ENCODE measurements at places on chromosomes 16 and 17.

- peak; percentile 90 for DNase-seq
Observed at GRCh38 chr17:511001-511698, 158.5 kb upstream of the RPH3AL start.

- DNase-seq, result no peak
Observed at GRCh38 chr17:915538-916201, 63.9 kb downstream of the NXN start.

DNA sequence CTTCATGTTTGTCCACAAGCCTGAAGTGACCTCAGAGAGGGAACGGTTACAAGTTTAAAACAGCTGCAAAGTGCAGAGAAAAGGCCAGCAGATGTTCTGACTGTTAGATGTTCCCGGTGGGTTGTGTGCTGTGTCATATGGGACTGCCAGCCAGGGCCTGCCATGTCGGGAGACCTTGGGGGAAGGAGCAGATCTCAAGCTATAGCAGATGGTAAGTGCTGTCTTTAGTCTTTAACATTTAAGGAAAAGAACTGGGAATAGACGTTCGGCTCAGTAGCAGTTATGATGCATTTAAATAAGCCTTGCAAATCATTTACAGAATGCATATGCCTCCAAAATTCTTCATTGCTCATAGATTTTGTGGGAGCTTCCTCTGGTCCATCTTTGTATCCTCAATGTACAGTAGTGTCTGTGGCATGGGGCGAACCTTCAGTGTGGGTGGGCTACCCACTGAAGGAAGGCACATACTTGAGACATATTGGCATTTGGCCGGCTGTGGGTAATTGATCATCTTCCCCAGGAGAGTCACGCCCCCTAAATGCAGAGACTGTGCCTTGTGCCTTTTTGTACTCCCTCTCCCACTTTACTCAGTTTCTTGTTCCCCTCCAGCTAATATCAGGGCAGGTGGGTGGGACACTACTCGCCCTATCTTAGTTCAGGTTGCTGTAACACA is 131.9 kb downstream of the NPIPB5 start:
- no peak for DNase-seq

- DNase-seq, result no peak
Observed at GRCh38 chr17:27290916-27291598, 2.9 kb upstream of the WSB1 start.

DNA sequence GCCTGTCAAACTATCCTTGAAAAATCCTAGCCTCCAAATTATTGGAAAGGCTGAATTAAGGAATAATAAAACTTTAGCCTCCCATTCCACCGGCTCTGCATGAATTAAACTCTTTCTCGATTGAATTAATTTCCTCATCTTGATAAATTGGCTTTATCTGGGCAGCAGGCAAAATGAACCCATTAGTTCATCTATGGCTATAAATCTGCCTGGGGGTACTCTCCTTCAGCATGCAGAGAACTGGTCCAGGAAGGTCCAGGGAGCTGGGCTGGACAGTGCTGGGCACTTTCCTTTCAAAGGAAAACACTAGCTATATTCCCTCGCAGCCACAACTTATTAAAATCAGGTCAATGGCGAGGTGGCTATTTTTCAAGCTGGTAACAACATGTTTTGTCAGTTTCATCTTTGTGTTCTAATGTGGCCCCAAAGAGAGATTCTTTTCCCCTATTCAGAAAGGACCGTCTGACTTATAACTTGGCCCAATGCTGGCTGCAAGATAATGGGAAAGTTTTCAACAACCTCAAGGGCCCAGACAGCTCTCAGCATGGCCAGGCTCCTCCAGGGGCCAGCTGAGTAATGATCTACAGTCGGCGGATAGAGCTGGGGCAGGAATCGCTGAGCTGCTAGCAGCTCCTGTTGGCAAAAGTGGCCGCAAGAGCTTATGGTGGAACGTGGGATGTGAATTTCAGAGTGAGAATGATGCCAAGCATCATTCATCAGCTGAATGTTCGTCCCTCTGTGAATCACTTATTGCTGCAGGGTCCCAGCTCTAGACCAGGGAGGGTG is 326.9 kb downstream of the SLC39A11 start:
- no peak for DNase-seq

GRCh38 chr16:46793841-46794240 is 37.1 kb downstream of the C16orf87 start:
- no peak for DNase-seq

DNA sequence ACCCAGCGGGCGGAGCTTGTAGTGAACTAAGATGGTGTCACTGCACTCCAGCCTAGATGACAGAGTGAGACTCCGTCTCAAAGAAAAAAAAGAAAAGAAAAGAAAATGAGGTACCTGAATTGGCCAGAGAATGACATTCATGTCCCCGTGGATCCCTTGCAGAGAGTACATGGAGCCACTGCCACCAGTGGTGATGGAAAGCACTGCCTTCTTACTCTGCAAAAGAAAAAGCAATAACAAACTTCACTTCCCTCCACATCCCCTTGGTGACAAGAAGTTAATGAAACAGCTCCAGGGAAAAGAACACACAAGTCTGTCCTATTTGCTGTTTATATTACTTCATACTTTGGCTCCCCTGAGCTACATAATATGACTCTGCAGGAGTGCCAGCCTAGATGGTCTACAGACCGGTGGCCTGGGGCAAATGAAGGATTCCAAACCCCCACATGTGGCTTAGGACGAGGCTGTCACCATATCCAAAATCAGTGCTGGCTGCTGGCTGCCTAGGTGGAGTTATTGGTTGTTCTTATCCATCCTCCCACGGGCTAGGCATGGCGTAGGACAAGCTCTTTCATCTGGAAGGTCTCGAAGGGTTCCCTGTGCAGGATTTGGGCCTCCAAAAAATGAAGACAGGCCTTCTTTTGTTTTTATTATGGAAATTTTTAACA is 13.3 kb downstream of the NQO1 start:
- DNase-seq, result no peak

DNA sequence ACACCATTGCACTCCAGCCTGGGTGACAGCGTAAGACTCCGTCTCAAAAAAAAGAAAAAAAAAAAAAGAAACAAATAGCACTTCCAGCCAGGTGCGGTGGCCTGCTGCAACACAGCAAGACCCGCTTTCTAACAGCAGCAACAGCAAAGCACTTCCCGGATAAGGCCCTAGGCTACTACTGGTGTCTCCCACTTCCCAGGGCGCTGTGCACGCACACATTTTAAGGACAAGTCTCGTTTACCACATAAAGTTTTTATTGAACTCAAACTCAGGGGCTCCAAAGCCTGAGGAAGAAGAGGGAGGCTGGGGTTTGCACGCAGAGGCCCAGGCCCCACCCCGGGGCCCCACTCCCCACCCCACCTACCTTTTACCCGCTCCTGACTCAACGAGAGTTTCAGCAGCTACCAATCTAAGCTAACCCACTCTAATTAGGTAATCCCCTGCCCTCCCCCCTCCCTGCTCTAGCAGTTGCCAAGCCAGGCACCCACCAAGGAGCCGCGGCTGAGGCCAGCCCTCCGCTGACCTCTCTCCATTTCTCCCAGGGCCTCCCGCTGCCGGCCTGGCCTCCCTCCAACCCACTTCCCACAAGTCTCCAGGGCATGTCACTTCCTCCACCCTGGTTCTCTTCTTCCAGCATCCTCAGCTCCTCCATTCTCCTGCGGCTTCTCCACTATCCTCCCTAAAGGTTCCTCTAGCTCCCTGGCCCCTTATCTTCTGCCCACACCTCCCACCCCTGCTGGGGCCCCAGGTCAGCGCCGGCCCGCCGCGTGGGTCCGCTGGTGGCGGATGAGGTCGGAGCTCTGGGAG is 2.4 kb downstream of the ZNF768 start:
- no peak for DNase-seq

DNA sequence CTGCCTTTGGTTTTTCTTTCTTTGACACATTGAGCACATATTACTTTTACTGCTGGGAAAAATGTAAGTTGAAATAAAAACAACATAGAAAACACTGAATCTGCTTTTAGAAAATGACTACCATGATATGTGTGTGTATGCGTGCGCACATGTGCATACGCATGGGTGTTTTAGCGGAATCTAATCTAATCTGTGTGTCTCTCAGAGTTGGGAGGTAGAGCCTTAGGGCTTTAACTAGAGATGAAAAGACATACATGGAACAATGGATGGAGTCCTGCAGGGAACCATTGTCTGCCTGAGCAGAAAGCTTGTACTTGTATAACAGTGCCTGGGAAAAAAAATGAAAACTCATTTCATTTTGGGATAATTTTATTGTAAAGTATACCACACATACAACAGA is 12.4 kb downstream of the SLFN5 start:
- DNase-seq, result no peak

- DNase-seq, result no peak
Observed at GRCh38 chr16:53911513-53911912, 207.6 kb downstream of the FTO start.

GRCh38 chr16:69118468-69118867 is 13.0 kb downstream of the HAS3 start:
- no peak for DNase-seq

DNA sequence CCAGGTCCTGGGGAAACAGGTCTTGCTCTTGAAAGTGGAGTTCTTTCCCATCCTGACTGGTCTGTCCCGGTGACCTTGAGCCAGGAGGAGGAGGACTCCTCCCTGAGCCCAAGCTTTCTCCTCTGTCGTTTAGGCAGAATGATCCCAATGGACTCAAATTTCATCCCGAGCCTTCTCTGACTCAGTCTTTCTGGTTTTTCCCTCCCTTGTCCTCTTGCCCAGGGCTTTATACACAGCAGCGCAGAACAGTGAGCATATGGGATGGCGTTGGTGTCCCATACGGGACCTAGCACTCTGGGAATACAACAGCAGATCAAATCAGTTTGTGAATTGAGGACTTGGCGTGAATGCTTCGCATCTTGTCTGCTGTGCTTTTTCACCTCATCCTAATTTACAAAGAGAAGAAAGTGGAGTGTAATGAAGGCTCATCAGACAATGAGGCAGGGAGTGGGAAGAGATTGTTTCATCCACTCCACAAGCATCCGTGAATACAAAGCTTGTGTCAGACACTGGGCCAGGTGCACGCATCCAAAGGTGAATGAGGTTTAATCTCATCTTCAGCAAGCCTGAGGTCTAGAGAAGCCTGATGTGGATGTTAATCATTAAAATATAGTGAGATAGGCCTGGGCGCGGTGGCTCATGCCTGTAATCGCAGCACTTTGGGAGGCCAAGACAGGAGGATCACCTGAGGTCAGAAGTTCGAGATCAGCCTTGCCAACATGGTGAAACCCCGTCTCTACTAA is 1.1 kb upstream of the XYLT1 start:
- peak; percentile 62 for DNase-seq

DNA sequence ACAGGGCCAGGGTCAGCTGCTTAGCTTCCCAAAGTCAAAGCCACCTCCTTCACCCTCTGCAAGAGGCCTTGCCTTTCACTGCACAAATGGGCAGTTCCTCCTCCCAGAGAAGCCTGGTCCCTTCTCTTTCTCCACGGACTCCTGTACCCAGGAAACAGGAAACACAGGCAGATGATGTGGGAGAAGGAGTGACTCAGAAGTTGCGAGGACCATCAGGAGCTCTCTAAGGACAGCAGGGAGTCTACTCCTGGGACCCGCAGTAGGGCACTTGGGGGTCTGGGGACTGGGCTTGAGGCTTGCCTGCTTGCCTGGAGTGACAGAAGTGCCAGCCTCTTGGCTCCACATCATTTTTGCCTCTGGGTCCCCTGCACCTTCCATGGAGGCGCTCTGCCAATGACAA is 47.4 kb upstream of the KSR1 start:
- DNase-seq, result peak; percentile 49

- no peak for DNase-seq
Observed at GRCh38 chr16:64773638-64774037, 348.2 kb downstream of the CDH11 start.

- DNase-seq, result no peak
Observed at GRCh38 chr16:3819175-3819527, 61.4 kb downstream of the CREBBP start.

DNA sequence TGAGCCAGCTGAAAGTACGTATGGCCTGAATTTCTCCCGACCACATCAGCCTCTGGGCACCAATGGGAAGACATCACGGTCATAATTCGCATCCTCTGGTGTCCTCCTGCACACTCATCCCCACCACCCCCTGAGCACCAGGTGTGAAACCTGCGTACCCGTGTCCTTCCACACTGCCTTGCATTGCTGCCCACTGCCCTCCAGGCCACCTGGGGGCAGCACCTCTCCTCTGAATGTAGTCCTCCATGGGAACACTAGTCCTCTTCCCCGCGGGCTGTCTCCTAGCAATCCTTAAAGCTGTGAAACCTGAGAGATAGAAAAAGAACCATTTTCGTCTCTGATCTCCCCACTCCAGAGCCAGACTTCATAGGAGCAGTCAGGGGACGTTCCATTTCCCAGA is 125.5 kb downstream of the ZNF18 start:
- DNase-seq, result no peak

- DNase-seq, result no peak
Observed at GRCh38 chr17:8889458-8890210, 22.2 kb upstream of the PIK3R6 start.

- DNase-seq, result peak; percentile 11
Observed at GRCh38 chr17:31830971-31831858, 27.8 kb downstream of the COPRS start.

DNA sequence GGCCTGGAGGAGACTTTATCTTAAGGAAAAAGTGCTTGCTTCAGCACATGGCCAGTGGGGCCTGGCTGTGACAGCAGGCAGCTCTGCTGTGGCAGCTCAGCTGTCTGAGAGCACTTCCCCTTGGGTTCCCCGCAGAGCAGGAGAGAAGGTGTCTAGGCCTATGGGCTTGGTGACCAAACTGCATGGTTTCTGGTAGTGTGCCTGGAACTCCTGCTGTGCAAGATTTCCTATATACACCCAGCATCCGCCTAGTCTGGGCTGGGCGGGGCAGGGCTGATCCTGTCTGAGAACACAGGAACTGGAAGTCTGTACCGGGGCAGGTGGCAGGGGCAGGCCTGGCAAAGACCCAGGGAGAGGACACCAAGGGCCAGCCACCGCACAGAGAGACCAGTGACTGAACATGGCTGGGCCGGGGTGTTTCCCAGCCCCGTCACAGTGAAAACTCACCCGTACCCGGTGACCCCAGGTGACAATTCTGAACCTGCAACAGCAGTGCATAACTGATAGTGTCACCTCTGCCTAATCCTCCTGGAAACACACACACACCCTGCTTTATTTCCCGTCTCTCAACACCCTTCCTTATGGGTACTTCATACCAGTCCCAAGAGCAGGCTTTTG is 39.3 kb downstream of the CHD9 start:
- DNase-seq, result no peak

GRCh38 chr16:28607116-28607623 is 2.7 kb downstream of the SULT1A1 start:
- DNase-seq, result no peak

- DNase-seq, result no peak
Observed at GRCh38 chr17:78558989-78559388, 18.2 kb downstream of the DNAH17 start.

DNA sequence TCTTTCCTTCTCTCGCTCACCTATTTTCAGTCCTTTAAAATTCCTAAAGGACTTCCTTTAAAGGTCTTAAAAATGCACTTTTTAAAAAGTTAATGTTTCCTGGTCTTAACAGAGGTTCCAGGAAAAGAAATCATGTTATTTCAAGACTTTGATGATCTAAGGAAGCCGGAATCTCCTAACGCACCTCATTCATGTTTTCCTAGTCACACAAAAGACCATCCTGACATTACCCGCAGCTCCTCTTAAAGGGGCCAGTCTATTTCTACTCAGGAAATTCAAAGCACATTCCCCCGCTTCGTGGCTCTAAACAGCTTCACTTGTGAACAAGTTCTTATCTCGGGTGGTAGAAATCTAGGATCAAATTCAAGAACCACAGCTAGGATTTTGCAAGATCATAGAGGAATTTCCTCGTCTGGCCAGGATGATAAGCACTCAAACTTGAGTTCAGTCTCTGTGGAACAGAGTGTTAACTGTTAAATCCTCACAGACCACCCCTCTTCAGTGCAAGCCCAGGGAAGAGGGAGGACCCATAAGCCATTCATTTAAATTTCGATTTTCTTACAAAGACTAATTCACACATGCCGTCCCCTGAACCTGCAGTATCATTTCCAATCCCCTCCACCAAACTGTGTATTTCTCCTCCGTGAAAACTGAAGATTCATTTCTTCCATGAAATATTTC is 137.1 kb upstream of the AXIN2 start:
- DNase-seq, result peak; percentile 59

Data from EL (cell line).